ENCODE measurements at places on chromosomes 3 and 15. TPM values are rescaled to one million over a fixed set of nuclear protein-coding genes. Genes with fewer than 3 reads are reported as not detected.

Gene FGF12
- total RNA-seq: not detected

Gene PLA2G4D
- total RNA-seq: not detected

Gene GP9
- not detected for total RNA-seq

Gene SKIL
- total RNA-seq: 23.3 TPM

Gene BHLHE40
- 375 TPM for total RNA-seq

Gene ARPP21
- total RNA-seq: not detected

Gene CP
- total RNA-seq: not detected

Gene NUP210
- 169 TPM for total RNA-seq

Gene B3GALNT1
- total RNA-seq: 3.3 TPM

- no peaks in the 10 kb centered on the region for H3K27me3 ChIP-seq
- no peak for DNase-seq
- H3K4me3 ChIP-seq: no peak overlapping the region
- H3K27ac ChIP-seq: no peak overlapping the region
- H3K4me1 ChIP-seq: no peaks in the 10 kb centered on the region
- no peaks in the 10 kb centered on the region for H3K36me3 ChIP-seq
These were observed 137.2 kb upstream of the RAD18 start for GRCh38 chr3:9100513-9100894.

DNA sequence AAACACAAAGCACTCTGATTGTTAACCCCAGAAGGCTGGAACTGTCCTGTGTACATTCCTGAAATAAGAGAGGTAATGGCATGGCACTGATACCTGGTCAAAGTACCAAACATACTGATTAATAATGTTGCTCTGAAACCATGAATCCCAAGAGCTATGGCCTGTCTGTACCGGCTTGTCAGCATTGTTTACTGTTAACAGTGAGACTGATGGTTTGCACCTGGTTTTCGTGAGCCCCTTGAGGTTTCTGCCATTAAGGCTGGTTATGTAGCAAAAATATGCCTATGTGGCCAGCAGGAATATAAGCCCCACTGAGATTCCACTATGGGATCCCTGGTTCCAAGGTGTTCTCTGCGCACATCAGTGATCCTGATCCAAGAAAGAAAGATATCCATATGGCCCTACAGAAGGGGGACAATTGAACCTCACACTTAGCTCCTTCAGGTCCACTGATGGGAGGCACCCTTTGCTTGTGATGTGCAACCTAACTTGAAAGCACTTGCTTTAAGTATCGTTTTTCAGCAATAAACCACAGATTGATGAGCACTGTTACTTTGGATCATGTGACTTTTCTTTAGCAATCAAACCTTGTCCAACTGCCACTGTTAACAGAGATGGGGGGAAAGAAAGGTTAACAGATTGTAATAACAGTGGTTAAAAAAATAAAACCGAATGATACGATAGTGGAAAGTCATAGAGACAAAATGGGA is 65.2 kb downstream of the TBL1XR1 start:
- H3K36me3 ChIP-seq: peaks cover 51% of the 10 kb centered on the region
- peaks cover 34% of the 10 kb centered on the region for H3K4me1 ChIP-seq
- no peak overlapping the region for H3K4me3 ChIP-seq
- DNase-seq: no peak

- H3K27ac ChIP-seq: no peak overlapping the region
- no peak overlapping the region for H3K4me3 ChIP-seq
- H3K4me1 ChIP-seq: no peaks in the 10 kb centered on the region
- peaks cover 3% of the 10 kb centered on the region for H3K27me3 ChIP-seq
These were observed 174.7 kb upstream of the SLC24A5 start for GRCh38 chr15:47945872-47946650.

- H3K36me3 ChIP-seq: peaks cover 1% of the 10 kb centered on the region
- H3K4me3 ChIP-seq: no peak overlapping the region
- H3K4me1 ChIP-seq: peaks cover 14% of the 10 kb centered on the region
- H3K27ac ChIP-seq: peak overlapping the region; percentile 41
- DNase-seq: peak; percentile 65
These were observed 4.9 kb upstream of the SLC6A6 start for GRCh38 chr3:14397531-14397930.

- no peaks in the 10 kb centered on the region for H3K36me3 ChIP-seq
- no peak overlapping the region for H3K4me3 ChIP-seq
- no peak for DNase-seq
- no peaks in the 10 kb centered on the region for H3K27me3 ChIP-seq
- no peaks in the 10 kb centered on the region for H3K4me1 ChIP-seq
These were observed 251.7 kb downstream of the GRM7 start for GRCh38 chr3:7112523-7113056.

- peaks cover 22% of the 10 kb centered on the region for H3K4me1 ChIP-seq
- no peak overlapping the region for H3K4me3 ChIP-seq
- no peaks in the 10 kb centered on the region for H3K36me3 ChIP-seq
- DNase-seq: no peak
These were observed 5.3 kb upstream of the DIS3L start for GRCh38 chr15:66288093-66288492.

- peak overlapping the region; percentile 55 for H3K27ac ChIP-seq
- peaks cover 15% of the 10 kb centered on the region for H3K4me1 ChIP-seq
- H3K27me3 ChIP-seq: peaks cover 65% of the 10 kb centered on the region
- no peaks in the 10 kb centered on the region for H3K36me3 ChIP-seq
These were observed 844 bp upstream of the PFN2 start for GRCh38 chr3:149971403-149972075.

DNA sequence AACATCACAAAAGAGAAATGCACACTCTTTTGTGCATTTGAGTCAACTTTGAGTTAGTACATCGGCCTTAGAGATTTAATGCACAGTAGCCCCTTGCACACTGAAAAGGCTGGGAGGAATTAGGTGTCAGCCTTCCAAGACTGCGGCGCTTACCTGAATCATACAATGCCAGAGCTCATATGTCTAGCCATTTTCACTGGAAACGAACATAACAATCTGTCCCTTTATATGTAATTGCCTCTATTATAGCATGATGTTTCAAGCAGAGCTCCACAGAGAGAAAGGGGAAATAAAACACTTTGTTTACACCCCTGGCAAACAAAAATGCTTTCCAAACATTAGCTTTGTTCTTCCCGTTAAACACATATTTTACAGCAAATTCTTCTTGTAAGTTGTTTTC is 315.7 kb upstream of the SLCO3A1 start:
- H3K27ac ChIP-seq: no peak overlapping the region
- no peak overlapping the region for H3K4me3 ChIP-seq
- no peak for DNase-seq
- peaks cover 7% of the 10 kb centered on the region for H3K27me3 ChIP-seq
- H3K36me3 ChIP-seq: no peaks in the 10 kb centered on the region
- no peaks in the 10 kb centered on the region for H3K4me1 ChIP-seq

- H3K4me3 ChIP-seq: no peak overlapping the region
- H3K27ac ChIP-seq: no peak overlapping the region
- H3K36me3 ChIP-seq: no peaks in the 10 kb centered on the region
These were observed 196.3 kb upstream of the PLSCR5 start for GRCh38 chr3:146801492-146801891.

- no peak overlapping the region for H3K27ac ChIP-seq
- H3K4me3 ChIP-seq: no peak overlapping the region
- peaks cover 65% of the 10 kb centered on the region for H3K36me3 ChIP-seq
These were observed 32.5 kb upstream of the GP5 start for GRCh38 chr3:194431554-194431953.

DNA sequence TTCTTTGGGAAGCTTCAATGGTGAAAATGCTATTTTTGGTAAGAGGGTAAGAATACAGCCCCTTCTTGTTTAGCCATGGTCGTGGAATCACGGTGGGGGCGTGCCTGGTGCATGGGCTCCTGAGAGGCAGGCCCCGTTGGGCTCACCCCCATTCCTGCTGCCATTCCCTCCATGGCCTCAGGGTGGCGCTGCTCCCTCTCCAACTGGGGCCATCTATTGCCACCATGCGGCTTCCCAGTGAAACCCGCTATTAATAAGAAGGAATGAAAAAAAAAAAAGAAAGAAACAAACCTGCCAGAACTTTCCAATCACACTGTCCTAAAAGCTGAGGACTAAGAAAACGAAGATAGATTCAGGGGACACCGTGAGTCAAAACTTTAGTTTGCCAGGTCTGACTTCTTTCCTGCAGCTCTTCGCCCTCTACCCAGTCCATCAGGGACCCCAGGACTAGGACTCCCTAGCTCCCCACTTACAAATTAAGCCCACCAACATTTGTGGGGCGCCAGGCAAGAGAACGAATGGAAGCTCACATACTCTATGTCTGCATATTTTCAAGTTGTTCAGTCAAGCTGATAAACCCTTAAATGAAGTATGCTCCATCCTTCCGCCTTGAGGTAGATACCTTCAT is 30.6 kb upstream of the ABHD2 start:
- H3K4me3 ChIP-seq: no peak overlapping the region
- peak; percentile 95 for DNase-seq
- no peak overlapping the region for H3K27ac ChIP-seq
- peaks cover 8% of the 10 kb centered on the region for H3K4me1 ChIP-seq

GRCh38 chr15:72281713-72282112 is 9.4 kb upstream of the PARP6 start:
- H3K4me3 ChIP-seq: no peak overlapping the region
- no peak for DNase-seq
- no peak overlapping the region for H3K27ac ChIP-seq
- peaks cover 4% of the 10 kb centered on the region for H3K4me1 ChIP-seq

GRCh38 chr15:82714016-82714415 is 4.3 kb upstream of the AP3B2 start:
- H3K4me1 ChIP-seq: no peaks in the 10 kb centered on the region
- H3K4me3 ChIP-seq: no peak overlapping the region
- H3K27ac ChIP-seq: no peak overlapping the region
- H3K27me3 ChIP-seq: peaks cover 12% of the 10 kb centered on the region
- DNase-seq: no peak

- H3K27me3 ChIP-seq: peaks cover 8% of the 10 kb centered on the region
- H3K36me3 ChIP-seq: no peaks in the 10 kb centered on the region
- H3K4me1 ChIP-seq: peaks cover 12% of the 10 kb centered on the region
These were observed 139.7 kb downstream of the CD47 start for GRCh38 chr3:107951126-107951525.

- H3K27me3 ChIP-seq: no peaks in the 10 kb centered on the region
- H3K36me3 ChIP-seq: no peaks in the 10 kb centered on the region
- H3K4me1 ChIP-seq: peaks cover 71% of the 10 kb centered on the region
These were observed 71.1 kb downstream of the CCNL1 start for GRCh38 chr3:157088601-157089454.

DNA sequence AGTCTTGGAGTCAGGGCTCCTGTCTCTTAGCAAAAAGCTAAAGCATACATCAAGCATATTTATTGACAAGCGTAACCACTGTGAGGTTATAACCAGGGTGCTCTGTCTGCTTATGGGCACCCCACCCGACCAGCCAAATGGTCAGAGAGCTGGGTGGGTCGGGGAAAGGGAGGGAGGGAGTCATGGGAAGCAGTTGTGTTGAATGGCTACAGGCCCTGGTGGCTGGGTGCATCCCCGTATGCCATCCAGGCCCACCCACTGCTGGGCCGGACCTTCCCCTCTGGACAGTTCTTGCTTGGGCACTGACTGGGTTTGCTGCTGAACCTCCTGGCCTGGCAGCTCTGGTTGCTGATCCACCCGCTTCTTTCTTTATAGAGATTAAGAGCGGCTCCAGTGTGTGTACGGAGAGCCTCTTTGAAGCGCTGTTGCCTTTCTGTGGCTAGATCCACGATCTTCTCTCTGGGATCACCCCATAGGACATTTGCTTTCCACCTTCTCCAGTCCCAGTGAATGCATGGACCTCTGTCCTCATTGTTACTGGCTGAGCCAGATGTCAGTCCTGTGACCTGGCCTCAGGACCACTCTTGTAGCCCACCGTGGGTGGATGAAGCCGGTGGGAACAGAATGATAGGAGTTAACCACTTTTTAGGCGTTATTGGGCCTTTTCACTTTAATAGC is 59.6 kb downstream of the SMAD3 start:
- no peak overlapping the region for H3K4me3 ChIP-seq
- H3K27ac ChIP-seq: peak overlapping the region; percentile 81
- DNase-seq: no peak
- no peaks in the 10 kb centered on the region for H3K27me3 ChIP-seq
- peaks cover 38% of the 10 kb centered on the region for H3K36me3 ChIP-seq

DNA sequence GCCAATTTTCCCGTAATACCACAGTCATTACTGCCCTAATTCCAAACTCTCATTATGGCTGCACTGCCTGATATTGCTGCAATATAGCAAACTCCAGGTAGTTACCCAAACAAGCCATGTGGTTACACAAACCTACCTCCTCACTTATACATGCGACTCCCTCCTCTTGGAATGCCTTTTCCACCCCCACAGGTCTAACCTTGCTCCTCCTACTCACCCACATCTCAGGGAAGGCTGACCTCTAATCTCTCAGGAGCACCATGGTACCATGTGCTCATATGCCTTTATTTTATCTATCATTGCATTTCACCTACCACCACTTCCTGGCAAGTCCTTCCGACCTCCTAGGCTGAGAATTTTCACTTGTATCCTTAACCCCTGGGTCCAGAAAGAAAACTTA is 2.9 kb downstream of the RBPMS2 start:
- no peaks in the 10 kb centered on the region for H3K4me1 ChIP-seq
- no peak overlapping the region for H3K27ac ChIP-seq
- peaks cover 53% of the 10 kb centered on the region for H3K27me3 ChIP-seq
- no peak overlapping the region for H3K4me3 ChIP-seq

DNA sequence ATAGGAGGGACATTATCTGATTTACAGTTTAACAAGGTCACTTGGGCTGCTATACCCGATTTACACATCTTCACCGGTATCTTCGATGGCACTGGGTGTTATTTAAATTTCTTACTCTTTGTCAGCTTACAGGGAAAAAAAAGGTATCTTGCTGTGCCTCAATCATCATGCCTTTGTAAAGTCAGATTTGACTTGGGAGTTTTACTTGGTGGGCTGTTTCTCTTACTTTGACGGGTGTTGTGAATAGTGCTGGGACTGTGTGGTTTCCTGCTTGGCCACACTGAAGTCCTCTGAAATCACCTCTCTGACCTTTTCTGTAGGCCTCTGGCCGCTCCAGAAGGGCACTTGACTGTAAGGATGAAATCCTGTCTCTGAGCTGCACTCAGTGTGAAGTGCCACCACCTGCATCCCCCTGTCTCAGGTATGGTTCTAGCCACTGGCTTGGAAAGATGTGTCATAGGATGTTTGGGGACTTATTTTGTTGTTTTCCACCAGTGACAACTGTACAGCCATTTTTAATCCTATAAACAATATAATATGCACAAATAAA is 3.1 kb upstream of the SLC24A1 start:
- H3K4me1 ChIP-seq: no peaks in the 10 kb centered on the region
- no peak overlapping the region for H3K4me3 ChIP-seq
- no peaks in the 10 kb centered on the region for H3K27me3 ChIP-seq
- no peak for DNase-seq
- no peaks in the 10 kb centered on the region for H3K36me3 ChIP-seq

GRCh38 chr3:132135628-132136333 is 101.0 kb upstream of the CPNE4 start:
- H3K4me3 ChIP-seq: no peak overlapping the region
- H3K4me1 ChIP-seq: no peaks in the 10 kb centered on the region
- no peaks in the 10 kb centered on the region for H3K27me3 ChIP-seq
- no peak overlapping the region for H3K27ac ChIP-seq
- DNase-seq: no peak

All from activated CD4-positive, alpha-beta T cell treated with anti-CD3 and anti-CD28 coated beads, Interleukin-2, amount 10 ng/mL, durations not matched to agents 24 days and 14 days (primary cell).